ENCODE measurements at places on chromosomes 4 and X.

- no peak for DNase-seq
Measured at GRCh38 chr4:8039290-8039689, 99.6 kb upstream of the AFAP1 start.

DNA sequence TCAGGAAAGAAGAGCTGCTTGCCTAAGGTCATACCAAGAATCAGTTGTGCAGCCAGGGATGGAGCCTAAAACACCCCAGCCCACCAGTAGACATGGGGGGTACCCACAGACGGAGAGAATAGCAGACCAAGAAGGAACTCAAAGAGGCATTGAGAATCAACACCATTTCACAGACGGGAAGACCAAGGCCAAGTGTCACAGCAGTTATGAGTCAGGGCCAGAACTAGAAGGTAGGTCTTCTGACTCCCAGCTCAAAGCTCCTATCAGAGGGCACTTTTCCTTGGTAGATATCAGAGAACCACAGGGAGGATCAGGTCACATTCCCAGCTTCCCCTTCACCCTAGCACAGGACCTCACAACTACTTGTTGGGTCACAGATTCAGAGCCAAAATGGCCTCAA, 14.5 kb downstream of the OTUD5 start:
- DNase-seq = no peak

- DNase-seq = no peak
Measured at GRCh38 chr4:6416518-6417286, 55.7 kb downstream of the PPP2R2C start.

GRCh38 chr4:13982010-13982409, 354.5 kb upstream of the BOD1L1 start:
- DNase-seq = no peak

DNA sequence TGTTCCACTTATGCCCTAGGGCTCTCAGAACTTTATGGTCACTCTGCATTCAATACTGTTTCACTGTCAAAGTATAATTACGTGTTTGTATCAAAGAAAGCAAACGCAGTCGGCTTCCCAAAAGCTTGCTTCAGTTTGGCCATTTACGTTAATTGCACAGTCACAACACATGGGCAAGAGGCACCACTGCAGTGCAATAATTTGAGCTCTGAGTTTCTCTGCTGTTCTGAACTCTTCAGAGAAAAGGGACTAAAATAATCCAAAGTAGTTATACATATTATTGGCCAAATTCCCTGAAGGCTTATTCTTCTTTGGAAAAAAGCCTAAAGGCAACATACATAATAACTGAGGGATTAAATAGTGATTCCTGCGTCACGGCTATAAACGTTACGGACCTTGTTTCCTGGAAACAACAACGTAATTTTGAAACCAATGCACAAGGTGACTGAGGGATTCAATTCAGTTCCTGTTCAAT, 51.3 kb downstream of the RNF150 start:
- no peak for DNase-seq

GRCh38 chr4:153502584-153502983, 36.4 kb downstream of the TMEM131L start:
- no peak for DNase-seq

- DNase-seq = peak; percentile 11
Measured at GRCh38 chrX:152893980-152894610, 3.8 kb upstream of the ZNF185 start.

- no peak for DNase-seq
Measured at GRCh38 chrX:133213117-133213516, 5.0 kb downstream of the TFDP3 start.

- DNase-seq = no peak
Measured at GRCh38 chrX:155046129-155046810, 19.6 kb downstream of the FUNDC2 start.

- no peak for DNase-seq
Measured at GRCh38 chr4:88859191-88859812, 161.7 kb upstream of the NAP1L5 start.

- no peak for DNase-seq
Measured at GRCh38 chr4:40427128-40427527, 92.0 kb downstream of the CHRNA9 start.

- no peak for DNase-seq
Measured at GRCh38 chrX:131356725-131357124, 67.6 kb upstream of the IGSF1 start.

- DNase-seq = no peak
Measured at GRCh38 chrX:76433219-76433618, 5.7 kb downstream of the MAGEE1 start.

GRCh38 chrX:75158054-75158453, 2.0 kb upstream of the ABCB7 start:
- DNase-seq = no peak

GRCh38 chrX:9878146-9878820, 88.9 kb upstream of the CLDN34 start:
- DNase-seq = no peak

DNA sequence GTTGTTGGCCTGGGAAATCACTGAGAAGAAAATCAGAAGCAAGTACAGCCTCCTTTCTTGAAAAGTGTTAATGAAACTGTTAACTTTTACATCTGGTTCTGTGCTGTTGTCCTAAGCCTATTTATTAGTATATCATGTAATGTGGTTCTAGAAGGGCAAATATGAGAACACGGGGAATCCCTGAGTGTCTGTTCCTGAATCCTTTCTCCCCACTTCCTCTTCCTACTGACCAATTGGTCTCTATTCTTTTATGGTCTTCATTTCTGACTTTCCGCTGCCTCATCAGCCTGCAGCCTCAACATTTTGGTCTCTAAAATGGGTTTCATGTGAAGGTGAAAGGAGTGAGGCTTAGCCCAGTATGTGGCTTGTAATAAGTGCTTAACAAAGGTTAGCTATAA, 159.9 kb upstream of the MAMLD1 start:
- DNase-seq = no peak

DNA sequence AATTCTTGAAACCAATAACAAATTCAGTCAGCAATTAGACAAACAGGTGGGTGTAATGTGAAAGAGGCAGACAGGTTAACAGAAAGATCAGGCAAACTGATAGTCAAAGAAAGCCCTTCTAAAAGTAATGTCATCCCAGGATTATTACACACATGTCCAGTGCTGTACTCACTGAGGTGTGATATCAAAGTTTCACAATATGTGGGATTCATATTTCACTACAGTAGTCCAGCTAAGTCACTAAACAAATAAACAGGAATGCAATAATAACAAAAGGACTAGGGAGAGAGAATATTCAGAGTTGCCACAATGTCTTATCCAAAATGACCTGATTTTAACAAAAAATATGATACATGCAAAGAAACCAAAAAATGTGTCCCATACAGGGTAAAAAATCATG, 787.5 kb downstream of the FSTL5 start:
- no peak for DNase-seq

- DNase-seq = no peak
Measured at GRCh38 chr4:21887481-21887880, 61.1 kb downstream of the KCNIP4 start.

GRCh38 chr4:16450724-16451123, 224.5 kb upstream of the TAPT1 start:
- no peak for DNase-seq

DNA sequence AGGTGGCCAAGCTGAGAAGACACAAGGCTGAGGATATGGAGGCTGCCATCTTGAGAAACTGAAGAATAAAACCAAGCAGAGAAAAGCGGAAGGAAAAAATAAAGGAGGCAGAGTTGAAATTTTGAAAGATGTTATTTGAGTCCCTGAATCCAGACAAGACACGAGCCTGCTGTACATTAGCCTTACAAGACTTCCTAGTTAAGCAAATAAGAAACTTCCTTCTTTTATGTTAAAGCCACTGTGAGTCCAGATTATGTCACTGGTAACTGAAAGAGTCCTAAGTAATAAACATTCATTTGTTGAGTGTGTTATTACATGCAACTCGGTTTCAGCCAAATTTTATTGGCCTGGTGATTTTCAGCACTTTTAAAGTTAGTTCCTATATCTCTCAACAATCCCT, 30.4 kb downstream of the DRD5 start:
- DNase-seq = no peak

- DNase-seq = no peak
Measured at GRCh38 chr4:132101526-132101925, 1047.6 kb upstream of the PCDH10 start.

DNA sequence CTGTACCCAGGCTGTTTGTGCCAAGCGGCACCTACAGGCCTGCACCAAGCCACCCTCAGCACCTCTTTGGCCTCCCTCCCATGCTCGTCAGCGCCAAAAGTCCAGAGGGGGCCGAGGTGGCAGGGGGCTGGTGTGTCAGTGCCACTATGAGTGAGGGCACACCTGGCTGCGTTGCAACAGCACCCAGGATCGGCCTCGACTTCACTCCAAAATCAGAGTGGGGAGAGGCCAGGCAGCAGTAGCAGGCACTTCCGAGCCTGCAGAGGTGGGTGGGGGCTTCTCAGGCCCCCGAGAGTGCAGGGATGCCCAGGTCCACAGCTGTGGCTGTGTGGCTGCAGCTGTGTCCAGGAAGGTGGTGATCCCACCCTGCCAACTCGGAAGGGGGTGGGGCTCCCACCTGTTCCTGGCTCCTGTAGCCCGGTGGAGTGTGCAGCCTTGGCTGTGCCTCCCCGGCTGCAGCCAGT, 58.5 kb downstream of the PPA2 start:
- no peak for DNase-seq

GRCh38 chr4:84952004-84952403, 14.5 kb downstream of the WDFY3 start:
- no peak for DNase-seq

DNA sequence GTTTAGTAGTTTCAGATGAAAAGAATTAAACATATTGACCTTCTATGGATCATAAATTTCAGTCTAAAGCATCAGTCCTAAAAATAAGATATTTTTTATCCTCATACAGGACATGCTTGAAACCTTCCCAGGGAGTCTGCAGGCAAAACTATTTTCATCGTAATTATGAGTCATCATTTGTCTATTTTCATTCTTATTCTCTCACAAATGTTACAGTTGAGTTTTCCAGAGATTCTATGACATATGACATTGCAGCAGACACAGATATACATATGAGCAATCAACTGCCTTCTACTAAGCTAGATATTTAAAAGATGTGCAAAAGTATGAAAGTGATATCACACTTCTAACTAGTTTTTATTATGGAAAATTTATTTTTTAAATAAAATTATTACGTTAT, 398.0 kb downstream of the MAGEB5 start:
- DNase-seq = no peak

GRCh38 chr4:24768604-24769003, 26.8 kb upstream of the SOD3 start:
- DNase-seq = peak; percentile 31

- DNase-seq = no peak
Measured at GRCh38 chr4:174865418-174865985, 36.5 kb upstream of the GLRA3 start.

- no peak for DNase-seq
Measured at GRCh38 chr4:63393544-63393943, 1015.7 kb downstream of the TECRL start.

DNA sequence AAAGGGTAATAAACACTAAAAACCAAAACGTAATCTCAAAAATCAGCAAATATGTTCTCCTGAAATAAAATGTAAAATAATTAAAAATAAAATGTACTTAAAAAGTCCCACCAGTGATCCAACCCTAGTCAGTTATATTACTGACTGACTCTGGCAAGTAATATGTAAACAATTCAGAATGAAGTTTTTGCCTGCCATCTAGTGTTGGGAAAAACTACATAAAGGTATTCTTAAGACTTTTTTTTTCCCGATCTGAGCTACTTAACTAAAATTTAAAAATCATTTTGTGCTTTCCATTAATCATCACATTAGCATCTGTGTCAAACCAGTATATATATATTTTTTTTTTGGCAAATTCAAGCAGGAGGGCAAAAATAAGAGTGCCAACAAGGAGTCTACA, 24.0 kb downstream of the RCHY1 start:
- no peak for DNase-seq

DNA sequence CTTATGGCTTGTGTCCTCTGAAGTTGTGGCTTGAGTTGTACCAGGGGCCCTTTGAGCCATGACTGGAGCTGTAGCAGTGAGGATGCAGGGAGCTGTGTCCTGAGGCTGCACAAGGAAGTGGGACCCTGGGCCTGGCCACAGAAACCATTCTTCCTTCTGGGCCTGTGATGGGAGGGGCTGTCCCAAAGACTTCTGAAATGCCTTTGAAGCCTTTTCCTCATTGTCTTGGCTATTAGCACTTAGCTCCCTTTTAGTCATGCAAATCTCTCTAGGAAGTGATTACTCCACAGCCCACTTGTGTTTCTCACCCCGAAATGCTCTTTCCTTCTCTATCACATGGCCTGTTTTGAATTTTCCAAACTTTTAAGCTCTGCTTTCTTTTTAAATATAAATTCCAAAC, 92.4 kb downstream of the FHDC1 start:
- no peak for DNase-seq

GRCh38 chr4:104879367-104879766, 267.3 kb upstream of the TET2 start:
- no peak for DNase-seq

- no peak for DNase-seq
Measured at GRCh38 chr4:127936974-127937373, 28.0 kb downstream of the MFSD8 start.

DNA sequence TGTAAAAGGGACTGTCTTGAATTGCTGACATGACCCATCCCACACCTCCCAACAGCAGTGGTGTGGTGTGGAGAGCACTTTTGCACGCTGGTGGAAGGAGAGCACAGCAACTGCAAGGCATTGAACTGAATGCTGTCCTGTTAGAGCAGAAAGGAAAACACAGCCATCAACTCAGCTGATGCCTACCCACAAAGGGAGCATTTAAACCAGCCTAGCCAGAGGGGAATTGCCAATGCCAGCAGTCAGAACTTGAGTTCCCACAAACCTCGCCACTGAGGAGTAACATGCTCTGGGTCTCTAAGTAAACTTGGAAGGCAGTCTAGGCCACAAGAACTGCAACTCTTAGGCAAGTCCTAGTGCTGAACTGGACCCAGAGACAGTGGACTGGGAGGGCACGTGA, 31.9 kb downstream of the MAGED4 start:
- DNase-seq = no peak

GRCh38 chr4:8582436-8582835, 2.2 kb downstream of the GPR78 start:
- DNase-seq = no peak

DNA sequence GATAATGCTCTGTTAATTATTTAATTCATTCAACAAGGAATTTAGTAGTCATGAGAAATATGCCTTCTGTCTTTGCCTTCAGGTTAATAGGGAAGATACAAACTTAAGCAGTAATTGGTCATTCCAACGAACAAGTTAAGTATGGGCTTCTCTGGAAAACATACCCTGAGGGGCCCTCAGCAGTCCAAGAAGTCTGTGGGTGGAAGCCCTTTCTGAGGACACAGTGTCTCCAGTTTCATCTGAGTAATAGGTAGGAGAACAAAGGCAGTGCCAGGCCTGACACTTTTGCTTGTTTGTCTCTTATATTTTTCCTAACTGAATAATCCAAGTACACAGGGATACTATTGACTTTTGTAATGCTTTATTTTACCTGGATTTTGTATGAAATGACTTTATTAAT, 262.5 kb downstream of the FBXW7 start:
- DNase-seq = no peak

- DNase-seq = no peak
Measured at GRCh38 chr4:111174331-111174730, 551.5 kb upstream of the PITX2 start.

DNA sequence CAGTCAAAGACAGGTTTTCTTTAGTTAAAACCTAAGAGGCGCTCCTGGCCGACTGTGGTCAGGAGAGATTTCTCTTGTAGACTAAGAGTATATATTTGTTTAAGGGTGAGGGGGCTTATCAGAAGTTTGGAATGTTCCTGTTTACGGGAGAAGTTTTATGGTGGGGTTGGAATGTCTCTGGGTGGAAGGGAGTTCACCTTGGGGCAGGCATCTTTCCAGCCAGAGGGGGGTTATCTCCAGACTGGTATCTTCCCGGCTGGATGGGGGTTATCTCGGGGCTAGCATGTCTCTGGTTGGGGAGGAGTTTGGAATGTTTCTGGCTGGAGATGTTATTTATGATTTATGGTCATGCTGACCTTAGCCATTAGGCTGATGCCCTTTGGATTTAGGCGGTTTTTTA, 116.0 kb downstream of the COX7B2 start:
- DNase-seq = no peak

Measured in GM13976 (cell line).